ENCODE measurements at places on chromosomes 3 and 15. TPM values are rescaled to one million over a fixed set of nuclear protein-coding genes. Genes with fewer than 3 reads are reported as not detected.

DNA sequence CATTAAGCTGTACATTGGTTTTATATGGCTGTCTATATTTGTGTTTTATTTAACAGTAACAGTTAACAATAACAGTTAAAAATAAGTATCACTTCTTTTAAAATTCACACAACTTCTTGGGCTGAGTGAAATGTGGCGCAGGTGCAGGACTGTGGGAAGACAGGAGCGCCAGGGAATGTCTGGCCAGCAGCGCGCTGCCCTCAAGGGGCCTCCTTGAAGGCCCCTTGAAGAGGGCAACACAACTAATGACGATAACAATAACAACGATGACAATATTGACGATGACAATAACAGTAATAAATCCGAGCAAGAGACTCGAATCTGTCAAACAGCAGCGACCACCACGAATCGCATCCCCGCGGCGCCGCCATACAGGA is 411 bp upstream of the PPP2R3A start:
- H3K27ac ChIP-seq = no peak overlapping the region
- peaks cover 7% of the 10 kb centered on the region for H3K4me1 ChIP-seq
- no peaks in the 10 kb centered on the region for H3K36me3 ChIP-seq
- peaks cover 28% of the 10 kb centered on the region for H3K27me3 ChIP-seq
- DNase-seq = no peak
- no peak overlapping the region for H3K4me3 ChIP-seq

GRCh38 chr3:124831628-124832199 is 55.5 kb downstream of the ITGB5 start:
- H3K27ac ChIP-seq = no peak overlapping the region
- DNase-seq = no peak
- H3K4me3 ChIP-seq = no peak overlapping the region
- H3K4me1 ChIP-seq = peaks cover 32% of the 10 kb centered on the region

GRCh38 chr15:77629070-77630030 is 3.4 kb downstream of the LINGO1 start:
- peaks cover 5% of the 10 kb centered on the region for H3K4me1 ChIP-seq
- DNase-seq = no peak
- no peak overlapping the region for H3K4me3 ChIP-seq
- H3K36me3 ChIP-seq = no peaks in the 10 kb centered on the region
- no peak overlapping the region for H3K27ac ChIP-seq

DNA sequence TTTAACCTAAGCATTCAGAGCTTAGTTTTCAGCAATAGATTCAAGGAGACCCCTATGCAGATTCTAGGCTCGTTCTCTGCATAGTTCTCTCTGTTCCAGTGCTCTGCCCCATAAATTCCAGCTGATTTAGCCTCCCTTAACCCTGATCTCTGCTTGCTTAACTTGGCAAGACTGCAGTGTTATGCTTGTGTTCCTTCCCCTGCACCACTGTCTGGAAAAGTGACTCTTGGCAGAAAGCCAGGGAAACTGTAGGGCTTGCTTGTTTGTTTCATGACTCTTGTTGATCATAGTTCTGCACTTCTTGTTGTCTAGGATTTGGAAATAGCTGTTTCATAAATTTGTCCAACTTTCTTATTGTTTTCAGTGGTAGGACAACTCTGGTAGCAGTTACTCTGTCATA is 40.1 kb downstream of the ANAPC13 start:
- no peak for DNase-seq
- H3K27me3 ChIP-seq = no peaks in the 10 kb centered on the region
- no peaks in the 10 kb centered on the region for H3K36me3 ChIP-seq
- no peak overlapping the region for H3K4me3 ChIP-seq

GRCh38 chr3:17412950-17413530 is 329.4 kb downstream of the TBC1D5 start:
- H3K27ac ChIP-seq = no peak overlapping the region
- H3K4me1 ChIP-seq = no peaks in the 10 kb centered on the region
- H3K27me3 ChIP-seq = no peaks in the 10 kb centered on the region

DNA sequence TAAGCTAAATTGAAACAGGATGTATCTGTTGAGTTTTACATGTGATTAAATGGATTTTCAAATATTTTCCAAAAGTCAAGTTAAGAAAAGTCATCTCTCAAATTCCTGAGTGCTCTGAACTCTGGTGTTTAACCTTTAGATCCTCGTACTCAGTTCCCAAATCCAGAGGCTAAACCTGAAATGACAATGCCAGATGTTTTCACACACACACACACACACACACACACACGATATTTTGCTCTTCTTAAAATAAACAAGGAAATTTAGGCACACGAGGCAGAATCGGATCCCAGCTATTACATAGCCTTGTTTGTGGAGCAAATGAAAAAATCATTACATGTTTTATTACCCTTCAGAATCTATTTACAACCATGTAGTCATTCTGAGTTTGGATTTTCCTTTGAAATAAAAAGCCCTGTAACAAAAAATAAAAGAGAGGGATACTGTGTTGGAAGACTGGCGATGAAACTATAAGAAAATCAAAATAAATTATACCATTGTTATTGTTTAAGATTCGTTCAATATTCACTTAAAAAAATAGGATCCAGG is 20.6 kb upstream of the UBE2E1 start:
- no peak overlapping the region for H3K4me3 ChIP-seq
- H3K36me3 ChIP-seq = no peaks in the 10 kb centered on the region
- H3K27me3 ChIP-seq = no peaks in the 10 kb centered on the region

GRCh38 chr3:156522673-156523072 is 32.2 kb downstream of the SSR3 start:
- H3K4me3 ChIP-seq = no peak overlapping the region
- peaks cover 6% of the 10 kb centered on the region for H3K4me1 ChIP-seq
- H3K36me3 ChIP-seq = no peaks in the 10 kb centered on the region
- H3K27me3 ChIP-seq = peaks cover 22% of the 10 kb centered on the region

DNA sequence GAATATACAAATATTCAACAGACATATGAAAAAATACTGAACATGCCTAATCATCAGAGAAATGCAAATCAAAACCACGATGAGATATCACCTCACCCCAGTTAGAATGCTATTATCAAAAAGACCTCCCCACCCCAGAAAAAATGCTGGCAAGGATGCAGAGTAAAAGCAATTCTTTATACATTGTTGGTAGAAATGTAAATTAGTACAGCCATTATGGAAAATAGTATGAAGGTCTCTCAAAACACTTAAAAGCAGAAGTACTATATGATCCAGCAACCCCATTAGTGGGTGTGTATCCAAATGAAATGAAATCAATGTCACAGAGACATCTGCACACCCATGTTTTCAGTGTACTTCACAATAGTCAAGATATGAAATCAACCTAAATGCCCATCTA is 308.7 kb downstream of the CHST2 start:
- peaks cover 49% of the 10 kb centered on the region for H3K4me1 ChIP-seq
- no peaks in the 10 kb centered on the region for H3K27me3 ChIP-seq
- no peak overlapping the region for H3K27ac ChIP-seq
- no peak for DNase-seq
- no peak overlapping the region for H3K4me3 ChIP-seq
- H3K36me3 ChIP-seq = no peaks in the 10 kb centered on the region

DNA sequence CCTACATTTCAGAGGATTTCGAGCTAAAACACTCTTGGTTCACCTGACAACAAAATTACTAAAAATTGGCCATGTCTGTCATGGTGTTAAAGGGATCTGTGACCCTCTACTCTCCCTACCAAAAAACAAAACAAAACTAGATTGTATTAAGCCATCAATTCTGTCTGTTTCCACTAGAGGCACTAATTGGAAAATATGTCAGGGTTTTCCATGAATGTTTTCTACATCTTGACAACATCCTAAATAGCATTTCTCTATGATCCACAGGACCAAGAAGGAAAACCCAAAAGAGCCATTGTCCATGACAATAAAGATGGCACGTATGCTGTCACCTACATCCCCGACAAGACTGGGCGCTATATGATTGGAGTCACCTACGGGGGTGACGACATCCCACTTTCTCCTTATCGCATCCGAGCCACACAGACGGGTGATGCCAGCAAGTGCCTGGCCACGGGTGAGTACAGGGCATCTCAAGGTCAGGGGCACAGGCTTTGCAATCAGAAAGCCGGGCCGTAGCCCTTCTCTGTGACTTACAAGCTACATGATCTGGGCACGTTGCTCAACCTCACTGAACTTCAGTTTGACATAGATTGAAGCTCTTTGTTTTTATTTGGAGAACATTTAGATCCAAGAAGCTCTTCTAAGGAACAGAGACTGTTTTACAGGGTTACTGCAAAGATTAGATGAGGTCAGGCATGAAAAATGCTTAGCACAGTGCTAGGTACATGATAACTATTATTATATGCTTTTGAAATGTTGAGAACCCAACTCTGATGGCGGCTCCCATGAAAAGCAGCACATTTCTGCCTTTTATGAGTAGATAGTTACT is 74.8 kb downstream of the DNASE1L3 start:
- no peaks in the 10 kb centered on the region for H3K27me3 ChIP-seq
- no peak overlapping the region for H3K27ac ChIP-seq
- no peak overlapping the region for H3K4me3 ChIP-seq
- H3K4me1 ChIP-seq = no peaks in the 10 kb centered on the region
- H3K36me3 ChIP-seq = peaks cover 91% of the 10 kb centered on the region

DNA sequence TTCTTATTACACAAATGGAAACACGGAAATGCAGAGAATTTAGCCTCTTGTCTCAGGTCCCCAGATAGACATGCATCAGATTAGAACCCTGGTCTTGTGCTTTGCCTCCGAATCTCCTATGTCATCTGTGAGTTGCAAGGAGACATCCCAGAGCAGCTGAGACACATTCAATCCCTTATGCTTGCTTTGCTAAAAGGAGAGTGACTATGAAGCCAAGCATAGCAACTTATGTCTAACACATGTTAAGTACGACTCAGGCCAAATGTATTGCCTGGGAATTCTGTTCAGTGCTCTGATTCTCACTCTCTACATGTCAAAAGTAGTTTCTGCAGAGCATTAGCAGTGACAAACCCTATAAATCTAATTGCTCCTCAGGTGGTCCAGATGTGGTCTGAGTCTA is 30.6 kb upstream of the LRRC3B start:
- H3K27me3 ChIP-seq = no peaks in the 10 kb centered on the region
- H3K4me3 ChIP-seq = no peak overlapping the region
- no peak for DNase-seq

GRCh38 chr15:57035664-57036063 is 117.2 kb downstream of the TCF12 start:
- no peak overlapping the region for H3K27ac ChIP-seq
- no peak for DNase-seq
- no peaks in the 10 kb centered on the region for H3K27me3 ChIP-seq
- H3K36me3 ChIP-seq = no peaks in the 10 kb centered on the region
- H3K4me3 ChIP-seq = no peak overlapping the region

GRCh38 chr3:184145751-184146270 is 9.4 kb upstream of the DVL3 start:
- peaks cover 56% of the 10 kb centered on the region for H3K36me3 ChIP-seq
- no peaks in the 10 kb centered on the region for H3K27me3 ChIP-seq
- no peak for DNase-seq
- no peak overlapping the region for H3K27ac ChIP-seq

DNA sequence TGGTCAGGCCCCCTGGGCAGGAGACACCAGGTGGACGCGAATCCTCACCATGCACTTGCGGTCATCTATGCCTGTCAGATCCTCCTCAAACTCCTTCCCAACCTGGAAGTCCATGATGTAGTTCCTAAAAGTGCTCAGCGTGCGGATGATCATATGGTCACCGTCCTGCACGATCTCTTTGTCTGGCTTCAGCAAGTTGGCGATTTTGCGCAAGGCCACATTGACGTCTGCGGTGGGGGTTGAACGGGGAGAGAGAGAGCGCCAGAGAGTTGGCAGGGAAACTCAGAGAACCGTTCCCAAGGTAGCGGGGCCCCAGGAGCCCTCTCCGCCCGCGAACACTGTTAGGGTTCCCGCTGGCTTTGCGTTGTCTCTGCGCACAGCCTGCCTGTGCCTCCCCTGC is 809 bp downstream of the RBP1 start:
- no peak for DNase-seq
- peaks cover 21% of the 10 kb centered on the region for H3K27me3 ChIP-seq
- H3K36me3 ChIP-seq = no peaks in the 10 kb centered on the region
- H3K4me1 ChIP-seq = peaks cover 20% of the 10 kb centered on the region
- no peak overlapping the region for H3K27ac ChIP-seq

DNA sequence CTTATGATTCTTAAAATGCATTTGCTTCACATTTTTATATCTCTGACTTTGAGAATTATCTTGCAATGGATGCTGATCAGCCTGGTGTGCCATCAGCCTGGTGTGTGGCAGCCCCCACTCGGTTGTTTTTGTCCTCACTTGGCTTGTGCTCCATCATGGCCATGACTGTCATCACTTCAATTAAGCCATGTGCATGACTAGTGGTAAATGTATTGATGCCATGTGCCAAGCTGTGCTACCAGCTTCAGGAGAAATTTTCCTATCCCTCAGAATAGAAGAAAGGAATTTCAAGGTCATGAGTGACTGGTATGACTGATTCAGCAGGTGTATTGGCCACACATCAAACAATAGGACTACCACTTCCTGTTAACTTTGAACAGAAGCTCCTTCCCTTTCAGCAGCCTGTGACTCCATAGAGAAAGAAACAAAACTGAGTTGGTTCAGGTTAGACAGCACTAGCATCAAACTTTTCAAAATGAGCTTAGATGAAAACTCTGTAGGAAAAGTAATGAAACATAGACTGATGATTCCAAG is 251.7 kb downstream of the GRM7 start:
- no peak for DNase-seq
- no peak overlapping the region for H3K4me3 ChIP-seq
- H3K27ac ChIP-seq = no peak overlapping the region
- no peaks in the 10 kb centered on the region for H3K36me3 ChIP-seq
- no peaks in the 10 kb centered on the region for H3K27me3 ChIP-seq
- no peaks in the 10 kb centered on the region for H3K4me1 ChIP-seq

GRCh38 chr3:156373095-156373494 is 181.8 kb downstream of the SSR3 start:
- H3K27ac ChIP-seq = no peak overlapping the region
- no peak for DNase-seq
- no peaks in the 10 kb centered on the region for H3K4me1 ChIP-seq
- H3K27me3 ChIP-seq = no peaks in the 10 kb centered on the region
- no peaks in the 10 kb centered on the region for H3K36me3 ChIP-seq

DNA sequence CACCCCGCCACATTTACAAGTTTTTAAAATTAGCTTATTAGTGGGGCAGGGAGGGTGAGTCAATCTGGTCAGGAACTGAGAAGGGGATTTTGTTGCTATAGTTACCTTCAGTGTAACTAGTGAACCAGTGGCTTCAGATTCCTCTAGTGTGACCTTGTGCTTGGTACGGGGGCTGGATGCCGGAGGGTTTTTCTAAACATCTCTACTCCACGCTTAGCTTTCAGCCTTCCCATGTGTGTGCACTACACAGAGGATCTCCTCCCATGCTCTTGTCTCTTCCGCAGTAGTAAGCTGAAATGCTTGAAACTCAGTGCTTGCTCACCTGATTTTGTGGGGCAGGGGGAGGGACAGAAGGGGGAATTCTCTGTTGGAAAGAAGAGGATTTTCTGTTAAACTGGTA is 67.9 kb upstream of the AKAP13 start:
- H3K27me3 ChIP-seq = no peaks in the 10 kb centered on the region
- H3K4me3 ChIP-seq = no peak overlapping the region
- peak overlapping the region; percentile 70 for H3K27ac ChIP-seq

Gene MAP1A
- not detected for polyA plus RNA-seq

Gene GP9
- polyA plus RNA-seq = 0.18 TPM

Gene PLSCR2
- not detected for polyA plus RNA-seq

Gene FBXW12
- polyA plus RNA-seq = not detected

Gene COL7A1
- polyA plus RNA-seq = not detected

Gene ISLR
- not detected for polyA plus RNA-seq

Gene RASL12
- polyA plus RNA-seq = not detected

Gene OR5K2
- not detected for polyA plus RNA-seq

Gene IMPG2
- polyA plus RNA-seq = not detected

Measured in CD14-positive monocyte (primary cell).